ENCODE measurements at places on chromosomes 5 and 9. TPM values are rescaled to one million over a fixed set of nuclear protein-coding genes. Genes with fewer than 3 reads are reported as not detected.

DNA sequence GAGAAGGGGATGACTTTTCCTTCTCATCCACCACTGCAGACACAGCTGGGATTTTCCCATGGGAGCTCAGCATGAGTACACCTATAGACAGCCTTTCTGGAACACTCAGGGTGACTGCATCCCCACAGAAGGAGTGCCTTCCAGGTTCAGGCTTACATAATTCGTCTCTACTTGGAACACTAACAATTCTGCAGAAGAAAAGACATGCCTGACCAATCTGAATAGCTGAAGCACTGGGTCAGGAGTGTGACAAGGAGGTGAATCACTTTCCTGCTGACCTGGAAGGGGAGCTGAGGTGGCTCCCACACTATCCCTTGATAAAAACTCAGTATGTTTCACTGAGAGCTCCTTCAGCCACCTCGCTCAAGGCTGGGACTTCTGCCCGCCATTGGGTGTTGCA lies 425.3 kb downstream of the TLR4 start:
- no peak for DNase-seq

DNA sequence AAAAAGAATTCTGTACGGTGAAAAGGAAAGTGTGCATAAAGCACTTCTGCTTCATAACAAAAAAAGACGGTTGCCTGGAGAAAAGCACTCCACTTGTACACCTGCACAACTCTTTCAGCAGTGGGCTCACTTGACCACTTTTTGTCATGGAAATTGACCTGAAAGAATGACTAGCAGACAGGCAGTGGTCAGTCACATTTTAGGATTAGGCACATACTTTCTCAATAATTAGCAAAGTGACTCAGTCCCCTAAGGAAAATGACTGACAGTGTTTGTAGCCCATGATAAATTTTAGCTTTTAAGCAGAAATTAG lies 169.3 kb downstream of the FANCC start:
- DNase-seq: no peak

DNA sequence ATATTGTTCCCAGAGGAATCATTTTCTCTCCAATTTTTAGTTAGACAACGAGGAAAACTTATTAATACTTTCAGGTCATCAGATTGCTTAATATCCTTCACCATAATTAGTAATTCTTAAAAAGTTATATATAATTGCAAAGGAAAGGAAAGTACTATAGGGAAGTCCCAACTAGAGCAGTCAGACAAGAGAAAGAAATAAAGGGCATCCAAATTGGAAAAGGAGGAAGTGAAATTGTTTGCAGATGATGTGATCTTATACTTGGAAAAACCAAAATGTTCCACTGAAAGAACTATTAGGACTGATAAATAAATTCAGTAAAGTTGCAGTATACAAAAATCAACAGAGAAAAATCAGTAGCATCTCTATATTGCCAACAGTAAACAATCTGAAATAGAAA lies 223.5 kb upstream of the MEF2C start:
- DNase-seq: no peak

GRCh38 chr9:93245437-93245970 lies 61.6 kb downstream of the WNK2 start:
- DNase-seq: no peak

GRCh38 chr5:143086908-143087637 lies 316.4 kb downstream of the NR3C1 start:
- DNase-seq: no peak

GRCh38 chr5:115386657-115387056 lies 90.2 kb upstream of the CCDC112 start:
- no peak for DNase-seq

DNA sequence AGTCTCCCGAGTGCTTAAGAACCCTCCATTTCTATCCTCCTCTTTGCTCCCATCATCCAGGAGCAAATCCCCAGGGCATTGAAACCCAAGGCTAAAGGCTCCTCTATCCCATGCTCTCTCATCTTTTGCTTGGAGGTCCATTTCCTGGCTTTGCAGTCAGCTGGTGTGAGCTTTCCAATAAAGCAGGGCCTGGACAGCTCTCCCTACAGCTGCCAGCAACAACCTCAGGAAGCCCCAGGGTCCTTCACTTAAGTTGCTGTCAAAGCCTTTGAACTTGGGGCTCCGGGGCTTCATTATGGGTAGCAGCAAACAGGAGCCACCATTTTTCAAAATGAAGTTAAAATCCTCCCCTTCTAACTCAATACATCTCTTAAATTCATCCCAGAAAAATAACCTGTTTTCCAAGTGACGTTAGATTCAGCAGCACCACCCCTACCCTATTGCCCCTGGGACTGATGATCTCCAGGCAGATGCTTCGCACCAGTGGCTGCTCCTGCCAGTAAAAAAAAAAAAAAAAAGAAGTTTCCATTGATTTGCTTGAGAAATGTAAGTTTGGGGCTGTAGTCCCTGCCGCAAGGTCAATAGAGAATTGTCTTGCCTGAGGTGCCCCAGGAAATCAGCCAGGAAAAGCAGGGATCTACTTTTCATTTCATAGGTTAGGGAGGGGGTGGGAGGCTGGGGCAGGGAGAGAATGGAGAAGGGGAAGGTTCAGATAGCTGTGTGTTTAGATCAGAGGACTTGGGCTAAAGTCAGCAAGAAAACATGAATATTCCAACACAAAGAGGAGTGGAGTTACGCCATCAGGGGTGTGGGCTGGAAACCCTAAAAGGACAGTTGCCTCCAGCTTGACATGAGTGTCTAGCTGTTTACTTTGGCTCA lies 83.8 kb upstream of the IL6ST start:
- DNase-seq: peak; percentile 72

GRCh38 chr9:108704156-108704852 lies 151.5 kb downstream of the ACTL7B start:
- no peak for DNase-seq

DNA sequence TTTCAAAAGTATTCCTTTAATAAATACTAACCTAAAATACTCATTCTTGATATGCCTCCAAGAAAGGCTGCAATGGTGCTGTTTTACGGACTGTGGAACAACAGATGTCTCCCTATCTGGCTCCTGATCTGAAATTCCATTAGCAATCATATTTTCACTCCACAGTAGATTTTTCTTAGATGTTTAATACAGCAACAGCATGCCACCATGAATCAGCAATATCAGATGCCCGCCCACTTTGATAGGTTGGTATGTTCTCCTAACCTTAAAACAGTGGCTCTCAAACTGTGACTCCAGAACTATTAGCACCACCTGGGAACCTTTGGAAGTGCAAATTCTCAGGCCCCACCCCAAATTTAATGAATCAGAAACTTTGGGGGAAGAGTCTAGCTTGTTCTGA lies 110.2 kb downstream of the MLLT3 start:
- DNase-seq: no peak

Gene CD274
- total RNA-seq: 4.7 TPM

Gene TMED9
- total RNA-seq: 81.0 TPM

Gene SPEF2
- 14.4 TPM for total RNA-seq

All from sciatic nerve (tissue), 2 donors.